ENCODE measurements at places on chromosomes 5 and 9.

GRCh38 chr5:142275496-142275895 lies 49.3 kb downstream of the SPRY4 start:
- no peaks in the 10 kb centered on the region for H3K27me3 ChIP-seq
- no peak overlapping the region for H3K4me3 ChIP-seq
- no peaks in the 10 kb centered on the region for H3K4me1 ChIP-seq
- H3K36me3 ChIP-seq: no peaks in the 10 kb centered on the region
- no peak for DNase-seq

GRCh38 chr5:6166698-6167394 lies 211.5 kb downstream of the MED10 start:
- no peaks in the 10 kb centered on the region for H3K4me1 ChIP-seq
- no peaks in the 10 kb centered on the region for H3K36me3 ChIP-seq
- no peak overlapping the region for H3K4me3 ChIP-seq

GRCh38 chr9:98551511-98552286 lies 157.0 kb downstream of the GABBR2 start:
- H3K27me3 ChIP-seq: peaks cover 11% of the 10 kb centered on the region
- no peak overlapping the region for H3K4me3 ChIP-seq
- DNase-seq: no peak
- no peaks in the 10 kb centered on the region for H3K36me3 ChIP-seq
- H3K27ac ChIP-seq: no peak overlapping the region
- no peaks in the 10 kb centered on the region for H3K4me1 ChIP-seq

- no peaks in the 10 kb centered on the region for H3K27me3 ChIP-seq
- no peak overlapping the region for H3K27ac ChIP-seq
- no peak overlapping the region for H3K4me3 ChIP-seq
- H3K4me1 ChIP-seq: no peaks in the 10 kb centered on the region
- no peaks in the 10 kb centered on the region for H3K36me3 ChIP-seq
These were observed 428.6 kb downstream of the DMAC1 start for GRCh38 chr9:7370988-7371387.

- H3K27ac ChIP-seq: no peak overlapping the region
- no peak for DNase-seq
- H3K36me3 ChIP-seq: no peaks in the 10 kb centered on the region
- H3K27me3 ChIP-seq: no peaks in the 10 kb centered on the region
These were observed 124.1 kb upstream of the STC2 start for GRCh38 chr5:173452119-173452905.

- peak; percentile 77 for DNase-seq
- H3K27ac ChIP-seq: peak overlapping the region; percentile 96
- H3K36me3 ChIP-seq: peaks cover 4% of the 10 kb centered on the region
- H3K27me3 ChIP-seq: no peaks in the 10 kb centered on the region
- H3K4me1 ChIP-seq: peaks cover 26% of the 10 kb centered on the region
These were observed 1.3 kb downstream of the ANP32B start for GRCh38 chr9:97984188-97985057.

- no peak overlapping the region for H3K4me3 ChIP-seq
- H3K27ac ChIP-seq: no peak overlapping the region
- DNase-seq: no peak
- H3K27me3 ChIP-seq: no peaks in the 10 kb centered on the region
These were observed 627.1 kb upstream of the WWC1 start for GRCh38 chr5:167664222-167664804.

DNA sequence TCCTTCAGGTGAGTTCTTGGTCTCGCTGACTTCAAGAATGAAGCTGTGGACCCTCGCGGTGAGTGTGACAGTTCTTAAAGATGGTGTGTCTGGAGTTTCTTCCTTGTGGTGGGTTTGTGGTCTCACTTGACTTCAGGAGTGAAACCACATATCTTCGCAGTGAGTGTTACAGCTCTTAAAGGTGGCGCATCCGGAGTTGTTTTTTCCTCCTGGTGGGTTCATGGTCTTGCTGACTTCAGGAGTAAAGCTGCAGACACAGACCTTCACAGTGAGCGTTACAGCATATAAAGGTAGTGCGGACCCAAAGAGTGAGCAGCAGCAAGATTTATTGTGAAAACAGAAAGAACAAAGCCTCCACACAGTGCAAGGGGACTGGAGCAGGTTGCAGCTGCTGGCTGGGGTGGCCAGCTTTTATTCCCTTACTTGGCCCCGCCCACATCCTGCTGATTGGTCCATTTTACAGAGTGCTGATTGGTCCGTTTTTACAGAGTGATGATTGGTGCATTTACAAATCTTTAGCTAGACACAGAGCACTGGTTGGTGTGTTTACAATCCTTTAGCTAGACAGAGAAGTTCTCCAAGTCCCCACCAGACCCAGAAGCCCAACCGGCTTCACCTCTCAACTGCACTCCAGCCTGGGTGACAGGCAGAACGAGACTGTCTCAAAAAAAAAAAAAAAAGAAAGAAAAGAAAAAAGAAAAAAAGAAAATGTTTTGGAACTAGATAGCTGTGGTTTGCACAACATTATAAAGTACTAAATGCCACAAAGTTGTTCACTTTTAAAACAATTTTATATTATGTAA lies 9.1 kb upstream of the ERMP1 start:
- H3K27me3 ChIP-seq: peaks cover 9% of the 10 kb centered on the region
- H3K36me3 ChIP-seq: no peaks in the 10 kb centered on the region
- H3K27ac ChIP-seq: no peak overlapping the region
- no peak for DNase-seq
- H3K4me1 ChIP-seq: peaks cover 23% of the 10 kb centered on the region

DNA sequence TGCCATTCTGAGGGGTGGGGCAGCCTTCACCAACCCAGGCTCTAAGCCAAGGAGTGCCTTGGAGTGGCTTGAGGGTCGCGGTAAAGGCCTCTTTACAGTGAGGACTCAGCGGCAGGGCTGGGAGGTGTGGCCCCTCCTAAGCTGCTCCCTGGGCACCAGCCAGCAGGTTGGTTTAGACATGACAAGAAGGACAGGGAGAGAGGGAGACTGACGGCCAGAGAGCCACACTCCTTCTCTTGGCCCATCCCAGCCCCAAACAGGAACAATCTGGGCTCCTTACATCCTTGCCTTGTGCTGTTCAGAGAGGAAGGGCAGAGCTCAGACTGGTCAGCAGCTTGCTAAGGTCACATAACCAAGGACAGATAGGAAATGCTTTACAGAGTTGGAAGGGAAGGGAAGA lies 94.5 kb downstream of the LMX1B start:
- H3K27ac ChIP-seq: no peak overlapping the region
- no peaks in the 10 kb centered on the region for H3K36me3 ChIP-seq
- no peak overlapping the region for H3K4me3 ChIP-seq

DNA sequence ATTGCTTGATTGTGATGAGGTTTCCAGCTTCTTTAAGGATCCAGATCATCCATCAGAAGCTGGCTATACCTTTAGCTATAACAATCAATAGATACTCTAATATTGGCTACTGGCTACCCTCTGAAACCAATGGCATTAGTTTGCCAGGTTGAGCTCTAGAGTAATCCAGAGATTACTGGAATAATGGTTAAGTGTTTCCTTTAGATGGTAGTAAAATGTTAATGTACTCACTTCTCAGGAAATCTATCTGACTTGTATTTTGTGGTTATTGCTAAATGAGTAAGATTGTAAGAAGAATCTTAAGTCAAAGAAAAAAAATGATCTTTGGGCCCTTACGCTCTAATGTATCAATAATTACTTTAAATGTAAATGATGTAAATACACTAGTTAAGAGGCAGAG lies 57.6 kb upstream of the OTP start:
- no peak for DNase-seq
- H3K4me3 ChIP-seq: no peak overlapping the region
- peaks cover 55% of the 10 kb centered on the region for H3K36me3 ChIP-seq
- no peaks in the 10 kb centered on the region for H3K27me3 ChIP-seq
- no peak overlapping the region for H3K27ac ChIP-seq

GRCh38 chr5:85132269-85132668 lies 747.6 kb upstream of the EDIL3 start:
- H3K4me3 ChIP-seq: no peak overlapping the region
- no peaks in the 10 kb centered on the region for H3K4me1 ChIP-seq
- H3K27me3 ChIP-seq: no peaks in the 10 kb centered on the region
- no peaks in the 10 kb centered on the region for H3K36me3 ChIP-seq
- DNase-seq: no peak
- H3K27ac ChIP-seq: no peak overlapping the region

- no peaks in the 10 kb centered on the region for H3K27me3 ChIP-seq
- H3K27ac ChIP-seq: no peak overlapping the region
- no peaks in the 10 kb centered on the region for H3K36me3 ChIP-seq
- DNase-seq: no peak
- H3K4me3 ChIP-seq: no peak overlapping the region
- H3K4me1 ChIP-seq: no peaks in the 10 kb centered on the region
These were observed 20.4 kb downstream of the PDE4D start for GRCh38 chr5:59873113-59873512.

DNA sequence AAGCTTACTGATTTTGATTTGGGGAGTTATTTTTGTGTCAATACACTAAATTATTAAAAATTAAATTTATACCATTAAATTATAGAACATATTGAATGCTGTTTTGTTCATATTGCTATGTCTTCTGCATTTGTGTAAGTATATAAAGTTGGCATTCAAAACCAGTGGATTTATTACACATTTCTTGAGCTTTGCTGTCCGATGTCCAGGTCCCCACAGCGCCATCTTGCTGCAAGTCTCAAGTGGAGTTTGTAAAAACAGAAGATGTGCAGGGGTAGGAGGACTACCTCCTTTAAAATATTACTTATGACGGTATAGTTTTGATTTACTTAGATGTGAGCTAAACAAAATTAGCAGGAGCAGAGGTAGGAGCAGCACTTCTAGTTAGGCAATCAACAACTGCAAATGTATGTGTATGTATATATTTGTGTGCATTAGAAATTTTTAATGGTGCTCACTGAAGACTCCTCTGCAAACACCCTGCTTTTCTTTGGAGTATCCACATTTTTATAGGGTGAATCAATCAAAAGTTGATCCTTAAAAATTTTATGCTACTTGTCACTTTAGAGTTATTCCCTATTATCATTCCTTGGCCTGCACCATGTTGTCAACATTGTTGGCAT lies 37.4 kb downstream of the CPEB4 start:
- no peak overlapping the region for H3K27ac ChIP-seq
- peaks cover 29% of the 10 kb centered on the region for H3K36me3 ChIP-seq
- no peak overlapping the region for H3K4me3 ChIP-seq
- peak; percentile 12 for DNase-seq

DNA sequence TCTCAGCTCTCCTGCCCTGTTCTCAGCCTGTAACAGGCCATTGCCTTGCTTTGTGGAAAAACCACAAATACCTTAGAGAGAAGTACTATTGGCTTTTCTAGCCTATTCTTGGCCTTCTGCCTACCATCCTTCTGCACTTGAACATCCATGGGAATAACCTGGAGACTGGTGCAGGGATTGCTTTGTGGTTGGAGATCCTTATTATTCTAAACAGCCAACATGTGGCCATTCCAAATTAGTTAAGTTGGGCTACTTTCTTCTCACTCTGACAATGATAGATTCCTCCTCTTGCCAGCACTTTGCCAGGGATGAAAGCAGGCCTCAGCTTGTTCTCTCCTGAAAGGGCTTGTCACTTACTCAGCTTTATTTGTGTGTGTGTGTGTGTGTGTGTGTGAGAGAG lies 240.4 kb downstream of the GLIS3 start:
- H3K27me3 ChIP-seq: no peaks in the 10 kb centered on the region
- H3K4me3 ChIP-seq: no peak overlapping the region
- no peak overlapping the region for H3K27ac ChIP-seq
- H3K36me3 ChIP-seq: no peaks in the 10 kb centered on the region

GRCh38 chr9:18605766-18606180 lies 131.8 kb downstream of the ADAMTSL1 start:
- no peaks in the 10 kb centered on the region for H3K36me3 ChIP-seq
- H3K27me3 ChIP-seq: no peaks in the 10 kb centered on the region
- H3K4me3 ChIP-seq: no peak overlapping the region
- DNase-seq: no peak
- no peak overlapping the region for H3K27ac ChIP-seq

DNA sequence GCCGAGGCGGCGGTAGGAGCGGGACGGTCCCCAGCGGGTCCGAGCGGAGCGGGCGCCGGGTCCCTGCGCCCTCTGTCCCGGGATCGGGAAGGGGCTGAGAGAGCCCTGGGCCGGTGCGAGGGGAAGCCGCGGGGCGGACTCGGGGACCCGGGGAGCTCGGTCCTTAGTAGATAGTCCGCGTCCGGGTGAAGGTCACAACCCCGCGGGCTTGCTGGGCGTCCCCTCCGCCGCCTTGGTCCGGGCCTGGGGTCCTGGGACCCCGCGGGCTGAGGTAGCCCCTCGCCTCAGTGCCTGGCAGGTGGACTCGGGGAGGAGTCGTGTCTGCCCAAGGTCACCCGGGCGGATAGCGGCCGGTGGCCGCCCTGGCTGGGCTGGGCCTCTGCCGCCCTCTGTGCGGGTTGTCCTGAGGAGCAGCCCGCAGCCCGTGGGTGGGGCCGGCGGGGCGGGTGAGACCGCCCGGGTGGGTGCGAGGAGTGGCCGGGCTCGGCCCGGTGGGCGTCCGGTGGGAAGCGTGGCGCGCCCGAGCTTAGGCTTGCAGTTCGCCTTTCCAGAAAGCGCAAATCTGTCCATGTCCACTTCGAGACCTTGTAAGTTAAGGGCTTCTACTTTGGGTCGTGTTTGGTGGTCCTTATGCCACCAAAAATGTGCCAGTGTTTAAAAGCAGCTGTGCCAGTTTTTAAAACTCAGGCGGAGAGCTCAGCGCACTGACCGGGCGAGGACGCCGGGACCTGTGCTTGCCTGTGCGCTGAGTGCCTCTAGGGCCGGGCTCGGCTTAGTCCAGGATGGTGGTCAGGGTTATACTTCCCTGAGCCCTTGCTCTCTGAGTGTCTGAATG lies 554 bp downstream of the SDHA start:
- peak overlapping the region; percentile 91 for H3K4me3 ChIP-seq
- DNase-seq: no peak
- H3K4me1 ChIP-seq: peaks cover 34% of the 10 kb centered on the region
- no peaks in the 10 kb centered on the region for H3K27me3 ChIP-seq
- peak overlapping the region; percentile 90 for H3K27ac ChIP-seq

- H3K36me3 ChIP-seq: no peaks in the 10 kb centered on the region
- peaks cover 3% of the 10 kb centered on the region for H3K27me3 ChIP-seq
- H3K4me1 ChIP-seq: no peaks in the 10 kb centered on the region
- no peak for DNase-seq
- H3K27ac ChIP-seq: no peak overlapping the region
- no peak overlapping the region for H3K4me3 ChIP-seq
These were observed 372.8 kb downstream of the TMEM167A start for GRCh38 chr5:82704381-82704780.

GRCh38 chr9:114431003-114431402 lies 43.2 kb upstream of the AKNA start:
- no peak for DNase-seq
- H3K4me1 ChIP-seq: peaks cover 2% of the 10 kb centered on the region
- no peak overlapping the region for H3K4me3 ChIP-seq
- H3K27me3 ChIP-seq: peaks cover 7% of the 10 kb centered on the region
- H3K36me3 ChIP-seq: peaks cover 2% of the 10 kb centered on the region

- peaks cover 8% of the 10 kb centered on the region for H3K4me1 ChIP-seq
- no peaks in the 10 kb centered on the region for H3K36me3 ChIP-seq
- no peak for DNase-seq
- no peak overlapping the region for H3K27ac ChIP-seq
These were observed 6.5 kb upstream of the MAT2B start for GRCh38 chr5:163498886-163499285.

DNA sequence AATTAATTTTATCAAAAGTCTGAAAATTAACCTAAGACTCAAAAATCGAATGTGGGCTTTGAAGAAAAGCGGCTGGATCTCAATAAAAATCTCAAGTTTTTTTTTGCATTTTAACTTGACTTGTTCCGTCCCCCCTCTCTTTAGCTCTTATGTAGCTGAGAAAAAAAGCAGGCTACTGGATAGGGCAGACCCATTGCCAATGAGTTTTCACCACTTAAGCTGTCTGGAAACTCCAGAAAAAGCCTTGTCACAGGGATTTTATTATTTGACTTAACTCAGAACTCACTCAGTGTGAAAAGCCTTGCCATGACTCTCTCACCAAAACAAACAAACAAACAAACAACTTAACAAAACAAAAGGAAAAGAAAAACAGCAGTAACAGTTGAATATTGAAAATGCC lies 247.4 kb downstream of the CDH9 start:
- no peak overlapping the region for H3K27ac ChIP-seq
- no peaks in the 10 kb centered on the region for H3K36me3 ChIP-seq
- H3K27me3 ChIP-seq: no peaks in the 10 kb centered on the region
- H3K4me1 ChIP-seq: no peaks in the 10 kb centered on the region
